SW480 (cell line): ENCODE measurements at places on chromosomes 16 and 17.

DNA sequence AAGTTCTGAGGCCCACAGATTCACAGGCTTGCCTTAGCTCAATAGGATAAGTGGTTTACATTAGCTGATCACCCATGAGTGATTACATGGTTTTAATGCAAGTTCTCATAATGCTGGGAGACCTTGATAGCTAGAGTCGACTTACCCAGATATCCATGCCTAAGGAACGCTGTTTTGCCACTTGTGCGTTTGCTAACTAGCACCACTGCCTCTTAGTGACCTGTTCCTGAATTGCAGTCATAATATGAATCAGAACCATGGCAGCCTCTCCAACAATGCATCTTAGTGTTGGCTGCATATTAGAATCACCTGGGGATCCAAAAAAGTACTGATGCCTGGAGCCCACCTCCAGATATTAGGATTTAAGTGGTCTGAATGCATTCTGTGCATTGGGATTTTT, 251.1 kb upstream of the CDH5 start:
- DNase-seq = no peak

DNA sequence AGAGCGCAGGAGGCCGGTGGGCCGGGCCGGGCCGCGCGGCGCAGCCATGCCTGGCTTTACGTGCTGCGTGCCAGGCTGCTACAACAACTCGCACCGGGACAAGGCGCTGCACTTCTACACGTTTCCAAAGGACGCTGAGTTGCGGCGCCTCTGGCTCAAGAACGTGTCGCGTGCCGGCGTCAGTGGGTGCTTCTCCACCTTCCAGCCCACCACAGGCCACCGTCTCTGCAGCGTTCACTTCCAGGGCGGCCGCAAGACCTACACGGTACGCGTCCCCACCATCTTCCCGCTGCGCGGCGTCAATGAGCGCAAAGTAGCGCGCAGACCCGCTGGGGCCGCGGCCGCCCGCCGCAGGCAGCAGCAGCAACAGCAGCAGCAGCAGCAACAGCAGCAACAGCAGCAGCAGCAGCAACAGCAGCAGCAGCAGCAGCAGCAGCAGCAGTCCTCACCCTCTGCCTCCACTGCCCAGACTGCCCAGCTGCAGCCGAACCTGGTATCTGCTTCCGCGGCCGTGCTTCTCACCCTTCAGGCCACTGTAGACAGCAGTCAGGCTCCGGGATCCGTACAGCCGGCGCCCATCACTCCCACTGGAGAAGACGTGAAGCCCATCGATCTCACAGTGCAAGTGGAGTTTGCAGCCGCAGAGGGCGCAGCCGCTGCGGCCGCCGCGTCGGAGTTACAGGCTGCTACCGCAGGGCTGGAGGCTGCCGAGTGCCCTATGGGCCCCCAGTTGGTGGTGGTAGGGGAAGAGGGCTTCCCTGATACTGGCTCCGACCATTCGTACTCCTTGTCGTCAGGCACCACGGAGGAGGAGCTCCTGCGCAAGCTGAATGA, 606 bp downstream of the THAP11 start:
- DNase-seq = peak; percentile 55

GRCh38 chr17:73705594-73705993, 61.3 kb upstream of the SDK2 start:
- DNase-seq = no peak

GRCh38 chr17:19317359-19318095, 45.0 kb downstream of the B9D1 start:
- DNase-seq = peak; percentile 91

GRCh38 chr17:57810721-57811637, 38.9 kb downstream of the MRPS23 start:
- DNase-seq = no peak

GRCh38 chr17:55069983-55070529, 101.5 kb downstream of the STXBP4 start:
- DNase-seq = no peak

DNA sequence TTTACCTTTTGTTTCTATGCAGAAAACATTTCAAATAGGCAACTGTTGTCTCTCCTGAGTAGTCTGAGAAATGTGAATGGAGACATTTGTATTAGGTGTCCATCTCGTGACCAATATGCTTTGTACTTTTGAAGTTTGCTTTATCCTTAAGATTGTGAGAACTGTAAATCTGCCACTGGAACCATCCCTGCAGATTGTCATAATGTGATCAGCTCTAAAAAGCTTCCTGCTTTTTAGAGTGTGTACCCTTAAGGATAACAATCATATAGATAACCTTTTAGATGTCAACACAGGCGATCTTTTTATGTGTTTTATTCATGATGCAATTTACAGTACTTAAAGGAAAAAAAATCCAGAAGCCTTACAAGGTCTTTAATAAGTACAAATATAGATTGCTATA, 63.5 kb downstream of the PRKCA start:
- no peak for DNase-seq

DNA sequence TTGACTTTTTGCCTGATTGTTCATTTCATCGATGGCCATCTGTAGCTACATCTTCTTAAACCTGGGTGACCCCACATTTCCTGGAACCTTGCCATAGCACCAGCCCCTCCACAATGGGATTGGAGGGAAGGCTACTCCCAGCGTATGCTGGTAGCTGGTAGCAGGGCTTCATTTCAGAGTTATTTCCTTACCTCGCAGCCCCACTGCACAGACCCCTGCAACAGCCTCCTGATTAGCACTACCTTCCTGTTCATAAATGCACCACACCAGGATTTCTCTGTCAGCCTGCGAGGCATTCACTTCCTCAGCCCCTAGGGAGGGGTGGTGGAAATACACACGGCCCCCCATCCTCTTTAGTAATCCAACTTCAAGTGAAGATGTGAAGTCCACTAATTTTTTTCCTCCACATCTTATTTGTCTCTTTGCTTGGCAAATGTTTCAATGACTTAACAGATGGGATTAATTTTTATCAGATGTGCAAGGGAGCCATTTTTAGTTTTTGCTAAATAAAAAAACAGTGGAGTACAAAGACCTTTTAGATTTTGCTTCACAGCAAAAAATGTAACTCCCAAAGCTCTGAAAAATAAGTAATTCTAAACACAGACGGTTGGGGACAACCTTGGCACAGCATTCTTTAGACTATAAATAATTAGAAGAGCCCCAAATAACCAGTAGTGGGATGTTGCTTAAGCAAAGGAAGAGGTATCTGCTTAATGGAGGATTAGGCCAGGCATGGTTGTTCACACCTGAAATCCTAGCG, 76.6 kb downstream of the CLEC16A start:
- DNase-seq = no peak
